Left renal pelvis (tissue), 4 donors: ENCODE measurements at places on chromosomes 2 and 18.

DNA sequence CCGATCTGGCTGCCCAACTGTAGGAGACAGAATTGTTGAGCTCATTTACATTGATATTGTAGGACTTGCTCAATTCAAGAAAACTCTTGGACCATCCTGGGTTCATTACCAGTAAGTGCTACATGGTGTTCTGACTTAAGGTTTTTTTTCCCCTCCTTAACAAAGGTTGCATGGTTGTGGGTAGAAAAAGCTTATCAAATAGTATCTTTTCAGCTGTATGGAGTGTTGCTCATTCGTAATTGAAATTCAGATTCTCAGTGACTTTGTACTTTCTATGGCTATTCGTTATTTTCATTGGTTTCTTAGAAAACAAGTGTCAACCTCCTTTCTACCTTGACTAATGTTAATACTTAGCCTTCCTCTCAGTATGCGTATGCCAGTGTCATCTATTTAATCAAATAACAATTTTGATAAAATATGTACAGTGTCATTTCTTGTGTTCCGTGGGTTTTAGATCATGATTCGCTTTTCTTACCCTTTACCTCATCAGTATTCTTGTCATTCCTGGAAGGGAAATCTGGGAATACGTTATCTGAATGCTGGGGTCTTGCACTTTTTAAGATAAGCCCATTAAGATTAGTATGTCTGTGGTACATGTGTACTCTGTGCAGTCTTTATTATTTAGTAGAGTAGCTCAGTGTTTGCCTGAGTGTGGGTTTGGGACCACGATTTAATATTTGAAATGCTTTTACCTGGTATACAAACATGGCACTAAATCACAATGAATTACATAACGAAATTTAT, 91.3 kb downstream of the MGAT5 start:
- no peak for DNase-seq

DNA sequence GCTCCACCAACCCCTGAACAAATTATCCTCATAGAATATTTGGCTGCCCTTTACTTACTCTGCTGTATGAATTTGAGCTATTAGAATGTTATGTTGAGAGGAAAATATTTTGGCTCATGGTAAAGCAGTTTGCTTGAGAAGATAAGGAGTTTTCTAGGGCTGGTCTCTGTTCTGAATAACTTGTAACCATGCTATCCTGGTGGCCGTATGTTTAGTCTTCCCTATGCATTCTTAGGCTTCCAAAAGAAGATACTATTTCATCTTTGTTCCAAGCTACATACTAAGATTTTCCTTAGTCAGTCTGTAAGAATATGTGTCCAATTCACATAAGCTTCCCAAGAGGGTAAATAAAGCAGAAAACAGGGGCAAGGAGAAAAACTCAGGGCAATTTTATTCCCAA, 1105.1 kb upstream of the PIK3C3 start:
- DNase-seq, result no peak

- DNase-seq, result peak; percentile 62
These were observed 34.7 kb downstream of the NAPG start for GRCh38 chr18:10560452-10561045.

- DNase-seq, result no peak
These were observed 35.8 kb upstream of the DYSF start for GRCh38 chr2:71417300-71418202.

- no peak for DNase-seq
These were observed 42.1 kb downstream of the GPR155 start for GRCh38 chr2:174444761-174445160.

- no peak for DNase-seq
These were observed 183.8 kb upstream of the ZC3H15 start for GRCh38 chr2:186302263-186302662.

DNA sequence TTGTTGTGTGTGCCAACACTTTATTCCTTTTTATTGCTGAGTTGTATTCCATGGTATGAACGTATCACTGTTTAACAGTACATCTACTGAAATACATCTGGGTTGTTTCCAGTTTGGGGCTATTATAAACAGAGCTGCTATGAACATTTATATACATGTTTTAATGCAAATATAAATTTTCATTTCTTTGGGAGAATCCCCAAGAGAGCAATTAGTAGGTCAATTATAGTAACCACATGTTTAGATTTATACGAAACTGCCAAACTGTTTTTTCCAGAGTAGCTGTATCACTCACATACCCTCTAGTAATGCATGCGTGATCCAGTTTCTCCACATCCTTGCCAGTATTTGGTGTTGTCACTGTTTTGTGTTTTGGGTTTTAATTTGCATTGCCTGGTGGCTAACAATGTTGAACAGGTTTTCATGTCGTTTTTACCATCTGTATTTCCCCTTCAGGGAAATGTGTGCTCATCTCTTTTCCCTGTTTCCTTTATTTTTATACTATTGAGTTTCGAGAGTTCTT, 81.0 kb downstream of the TMEM131 start:
- no peak for DNase-seq

GRCh38 chr18:28127228-28127627, 49.7 kb downstream of the CDH2 start:
- no peak for DNase-seq

GRCh38 chr18:32881009-32881408, 108.2 kb upstream of the KLHL14 start:
- no peak for DNase-seq

DNA sequence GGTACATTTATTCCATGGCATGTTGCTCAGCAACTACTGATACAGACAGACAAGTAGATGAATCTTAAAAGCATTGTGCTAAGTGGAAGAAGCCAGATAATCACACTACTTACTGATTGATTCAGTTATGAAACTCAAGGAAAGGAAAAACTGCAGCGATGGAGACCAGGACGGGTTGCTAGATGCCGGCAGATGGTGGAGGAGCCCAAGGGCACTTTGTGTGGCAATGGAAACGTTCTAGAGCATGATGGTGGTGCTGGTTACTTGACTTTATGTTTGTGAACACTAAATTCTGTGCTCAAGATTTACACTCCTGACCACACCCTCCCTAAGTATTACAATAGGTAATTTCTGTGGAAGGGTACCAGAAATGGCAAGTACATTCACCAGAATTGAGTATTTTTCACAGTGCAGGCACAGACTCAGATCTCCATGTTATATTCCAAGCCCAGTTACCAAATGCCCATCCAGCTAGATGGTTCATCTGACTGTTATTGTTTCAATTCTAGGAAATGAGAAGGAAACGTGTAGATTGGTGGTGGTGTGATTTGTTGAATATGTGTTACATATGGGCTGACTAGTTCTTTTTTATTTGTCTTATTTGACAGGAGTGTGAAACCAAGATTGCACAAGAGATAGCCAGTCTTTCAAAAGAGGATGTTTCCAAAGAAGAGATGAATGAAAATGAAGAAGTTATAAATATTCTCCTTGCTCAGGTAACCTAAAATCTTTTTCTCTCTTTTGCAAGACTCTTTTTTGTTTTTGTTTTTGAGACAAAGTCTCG, 55.1 kb downstream of the RALBP1 start:
- no peak for DNase-seq

- DNase-seq, result no peak
These were observed 4.9 kb upstream of the USP40 start for GRCh38 chr2:233571462-233571861.

DNA sequence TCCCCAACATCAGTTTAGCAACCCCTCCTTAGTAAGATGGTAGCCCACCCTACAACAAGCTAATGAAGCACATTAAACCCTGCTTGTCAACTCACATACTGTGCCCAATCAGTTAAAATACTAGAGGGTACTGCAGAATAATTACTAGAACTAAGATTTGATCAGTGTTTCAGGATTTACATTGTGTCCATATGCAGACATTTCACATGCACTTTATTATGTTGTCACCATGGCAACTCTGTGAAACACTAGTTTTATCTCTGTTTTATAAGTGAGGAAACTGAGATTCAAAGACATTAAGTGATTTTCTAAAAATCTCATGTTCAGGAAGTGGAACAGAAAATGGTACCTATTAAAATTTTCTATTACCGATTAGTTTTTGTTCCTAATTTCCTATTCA, 61.7 kb downstream of the CYBRD1 start:
- DNase-seq, result no peak

DNA sequence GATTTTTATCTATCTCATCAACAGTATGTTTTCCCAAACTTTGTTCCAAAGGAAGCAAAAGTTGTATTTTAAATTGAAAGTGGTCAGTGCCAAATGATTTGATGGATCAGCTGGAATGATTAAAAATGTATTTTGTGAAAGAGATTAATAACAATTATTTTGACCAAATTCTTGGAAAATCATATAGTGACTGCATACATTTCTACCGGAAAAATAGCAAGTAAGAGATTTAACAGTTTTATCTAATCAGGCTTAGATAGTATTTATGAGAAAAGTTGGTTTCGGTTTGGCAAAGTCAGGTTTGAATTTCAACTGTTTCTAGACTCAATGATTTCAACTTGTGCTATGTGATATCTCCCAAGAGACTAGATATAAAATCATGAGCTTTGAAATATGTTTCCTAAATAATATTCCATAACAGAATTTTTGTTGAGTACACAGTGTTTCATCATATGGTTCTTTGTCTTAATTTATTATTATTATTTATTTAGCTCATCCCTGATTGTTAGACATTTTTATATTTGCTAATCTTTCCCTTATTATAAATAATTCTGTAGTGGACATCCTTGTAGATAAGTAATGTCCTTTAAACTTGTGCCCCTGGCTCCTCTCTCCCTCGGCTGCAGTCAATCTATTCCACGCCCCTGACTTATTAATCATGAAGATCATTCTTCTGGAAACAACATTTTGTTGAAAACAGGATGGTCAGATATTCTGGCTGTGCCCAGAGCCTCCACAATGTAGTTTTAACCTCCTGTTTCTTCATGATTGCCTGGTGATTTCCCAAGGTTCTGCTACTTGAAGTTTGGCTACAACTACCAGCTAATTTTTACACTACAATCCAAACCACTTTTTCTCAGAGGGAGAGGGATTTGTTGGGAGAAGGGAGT, 520.7 kb upstream of the TCF4 start:
- DNase-seq, result no peak

GRCh38 chr2:18456026-18456425, 104.4 kb downstream of the RDH14 start:
- DNase-seq, result no peak

DNA sequence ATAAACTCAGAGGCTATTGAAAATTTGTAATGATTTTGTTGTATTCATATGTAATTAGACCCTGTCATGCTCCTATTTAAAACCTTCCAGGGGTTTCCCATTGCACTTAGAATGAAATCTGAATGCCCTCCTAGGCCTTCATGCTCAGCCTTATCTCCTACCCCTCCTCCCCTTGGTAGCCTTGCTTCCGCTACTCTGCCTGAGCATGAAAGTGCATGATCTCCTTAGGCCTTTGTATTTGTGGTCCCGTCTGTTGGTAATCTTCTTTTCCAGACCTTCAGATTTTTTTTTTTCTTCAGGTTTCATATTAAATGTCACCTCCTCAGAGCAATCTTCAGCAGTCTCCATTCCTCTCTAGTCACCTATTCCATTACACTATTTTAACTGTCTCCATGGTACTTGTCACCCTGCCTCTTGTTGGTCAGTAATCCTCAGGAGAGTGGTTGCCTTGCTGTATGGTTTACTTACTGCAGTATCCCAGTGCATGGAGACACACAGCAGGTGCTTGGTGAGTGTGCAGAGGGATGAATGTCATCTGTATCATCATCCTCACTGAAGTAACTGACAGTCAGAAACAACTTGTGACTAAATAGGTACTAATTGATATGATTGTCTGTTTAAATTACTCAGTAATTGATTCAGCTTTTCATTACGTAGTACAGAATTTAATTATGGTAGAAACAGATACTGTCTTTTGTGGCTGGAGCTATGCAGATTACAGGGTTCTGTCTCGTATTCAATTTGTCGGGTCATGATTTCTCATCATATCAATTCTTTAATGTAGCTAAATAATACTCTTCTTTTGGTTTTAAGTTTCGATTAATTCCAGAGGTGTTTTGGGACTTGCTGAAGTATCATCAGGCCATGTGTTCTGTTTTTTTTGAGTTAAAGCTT, 63.9 kb downstream of the PHLPP1 start:
- no peak for DNase-seq

DNA sequence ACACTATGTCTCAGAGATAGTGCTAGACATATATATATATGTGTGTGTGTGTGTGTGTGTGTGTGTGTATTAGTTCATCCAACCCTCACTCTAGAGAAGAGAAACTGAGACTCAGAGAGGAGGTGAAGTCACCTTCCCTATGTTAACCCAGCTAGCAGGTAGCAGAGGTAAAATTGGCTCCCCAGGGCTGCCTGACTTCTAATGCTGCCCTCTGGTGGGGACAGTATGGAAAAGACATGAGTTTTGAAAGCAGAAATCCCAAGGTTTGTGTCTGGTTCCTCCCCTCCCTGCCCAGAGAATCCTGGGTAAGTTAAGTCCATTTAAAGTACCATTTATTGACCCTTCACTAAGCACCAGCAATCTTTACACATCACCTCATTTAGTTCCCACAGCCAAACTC, 137.7 kb downstream of the THNSL2 start:
- DNase-seq, result no peak

DNA sequence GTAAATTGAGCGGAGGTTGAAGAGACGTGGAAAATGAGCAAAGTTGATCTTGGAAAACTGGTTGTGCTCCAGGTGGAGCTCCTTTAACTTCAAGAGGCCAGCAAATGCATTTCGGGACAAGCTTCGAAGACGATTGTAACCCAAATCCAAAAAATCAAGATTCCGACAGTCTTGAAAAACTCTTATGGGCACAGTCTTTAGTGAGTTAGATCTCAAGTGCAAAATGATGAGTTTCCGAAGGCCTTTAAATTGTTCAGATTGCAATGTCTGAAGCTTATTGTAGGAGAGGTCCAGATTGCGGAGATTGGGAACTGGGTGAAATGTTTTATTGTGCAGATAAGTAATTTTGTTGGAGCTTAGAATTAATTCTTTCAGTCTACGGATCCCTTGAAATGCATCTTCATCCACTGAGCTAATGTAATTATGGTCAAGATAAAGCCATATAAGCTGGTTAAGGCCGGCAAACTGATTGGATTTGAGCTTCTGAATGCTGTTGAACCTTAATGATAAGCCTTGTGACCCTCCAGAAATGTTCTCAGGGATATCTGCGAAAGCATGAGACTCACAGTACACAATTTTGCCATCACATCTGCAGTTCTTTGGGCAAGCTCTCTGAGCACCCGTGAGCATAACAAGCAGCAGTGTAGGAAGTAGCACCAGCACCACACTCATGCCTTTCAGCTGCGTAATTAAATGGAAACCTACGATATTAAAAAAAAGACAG, 2.9 kb downstream of the LRRTM4 start:
- DNase-seq, result no peak

DNA sequence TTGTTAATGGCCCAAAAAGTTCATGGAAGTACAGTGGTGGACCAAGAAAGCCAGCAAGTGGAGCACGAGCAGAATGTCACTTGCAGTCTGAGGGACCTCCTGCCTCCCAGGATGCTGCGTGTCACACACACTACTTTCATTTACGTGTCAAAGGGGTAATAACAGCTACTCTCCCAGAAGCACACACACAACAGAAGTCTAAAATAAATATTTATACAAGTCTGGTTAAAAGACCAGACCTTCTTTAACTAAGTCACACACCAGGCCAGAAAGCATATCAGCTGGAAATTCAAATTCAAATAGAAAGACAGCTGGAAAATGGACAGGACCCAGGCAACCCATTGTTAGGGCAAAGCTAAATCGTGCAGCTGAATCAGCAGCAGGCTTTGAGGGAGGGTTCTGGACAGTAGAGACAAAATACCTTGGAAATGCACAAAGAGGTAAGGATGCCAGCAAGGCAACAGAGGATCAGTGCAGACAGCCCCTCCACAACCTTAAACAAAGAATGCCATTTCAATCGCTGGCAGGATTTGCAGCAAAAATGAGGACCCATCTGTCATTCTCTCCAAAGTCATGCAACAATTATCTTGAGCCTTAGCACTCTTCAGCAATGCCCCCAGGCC, 160.5 kb downstream of the TMEM163 start:
- no peak for DNase-seq
